ENCODE measurements at places on chromosomes 6 and 20. TPM values are rescaled to one million over a fixed set of nuclear protein-coding genes. Genes with fewer than 3 reads are reported as not detected.

DNA sequence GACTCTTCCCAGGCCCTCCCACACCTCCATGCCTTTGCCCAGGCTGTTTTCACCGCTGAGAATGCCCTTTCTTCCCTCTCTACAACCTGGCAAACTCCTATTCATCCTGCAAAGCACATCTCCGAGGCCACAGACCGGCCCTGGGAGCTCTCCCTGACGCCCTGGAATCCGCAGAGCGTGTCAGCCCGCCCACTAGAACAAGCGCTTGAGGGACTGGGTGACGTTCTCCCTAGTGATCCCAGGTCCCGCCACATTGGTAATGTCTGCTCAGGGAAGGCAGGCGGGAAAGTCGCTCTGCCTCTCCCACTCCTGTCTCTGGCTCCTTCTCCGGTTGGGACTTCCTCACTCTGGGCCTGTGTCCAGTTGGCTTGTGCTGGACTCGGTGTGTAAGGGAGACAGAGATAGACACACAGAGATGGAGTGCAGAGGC lies 61.6 kb downstream of the SRC start:
- peaks cover 16% of the 10 kb centered on the region for H3K4me1 ChIP-seq
- no peak for DNase-seq
- no peak overlapping the region for H3K4me3 ChIP-seq

- H3K4me3 ChIP-seq: no peak overlapping the region
- no peaks in the 10 kb centered on the region for H3K36me3 ChIP-seq
- H3K27ac ChIP-seq: no peak overlapping the region
- no peaks in the 10 kb centered on the region for H3K4me1 ChIP-seq
- H3K27me3 ChIP-seq: no peaks in the 10 kb centered on the region
Observed at GRCh38 chr6:108806665-108807064, 41.6 kb upstream of the ARMC2 start.

- peaks cover 34% of the 10 kb centered on the region for H3K4me1 ChIP-seq
- H3K4me3 ChIP-seq: no peak overlapping the region
- no peaks in the 10 kb centered on the region for H3K27me3 ChIP-seq
- no peak overlapping the region for H3K27ac ChIP-seq
Observed at GRCh38 chr20:24770628-24771541, 178.2 kb upstream of the CST7 start.

DNA sequence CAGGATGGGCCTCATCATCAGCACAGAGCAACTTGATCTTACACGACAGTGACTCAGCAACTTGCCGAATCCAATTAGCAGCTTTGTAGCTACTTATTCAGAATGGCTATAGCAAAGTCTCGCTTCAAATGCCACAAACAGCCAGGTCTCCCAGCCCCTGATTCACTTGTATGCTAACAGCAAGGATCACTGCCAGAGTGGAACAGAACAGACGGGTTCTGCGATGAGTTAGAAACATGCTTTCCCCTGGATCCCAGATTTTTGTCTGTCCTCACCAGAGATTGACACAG lies 254.4 kb downstream of the NRN1 start:
- peaks cover 15% of the 10 kb centered on the region for H3K4me1 ChIP-seq
- H3K36me3 ChIP-seq: no peaks in the 10 kb centered on the region
- DNase-seq: no peak
- no peaks in the 10 kb centered on the region for H3K27me3 ChIP-seq

DNA sequence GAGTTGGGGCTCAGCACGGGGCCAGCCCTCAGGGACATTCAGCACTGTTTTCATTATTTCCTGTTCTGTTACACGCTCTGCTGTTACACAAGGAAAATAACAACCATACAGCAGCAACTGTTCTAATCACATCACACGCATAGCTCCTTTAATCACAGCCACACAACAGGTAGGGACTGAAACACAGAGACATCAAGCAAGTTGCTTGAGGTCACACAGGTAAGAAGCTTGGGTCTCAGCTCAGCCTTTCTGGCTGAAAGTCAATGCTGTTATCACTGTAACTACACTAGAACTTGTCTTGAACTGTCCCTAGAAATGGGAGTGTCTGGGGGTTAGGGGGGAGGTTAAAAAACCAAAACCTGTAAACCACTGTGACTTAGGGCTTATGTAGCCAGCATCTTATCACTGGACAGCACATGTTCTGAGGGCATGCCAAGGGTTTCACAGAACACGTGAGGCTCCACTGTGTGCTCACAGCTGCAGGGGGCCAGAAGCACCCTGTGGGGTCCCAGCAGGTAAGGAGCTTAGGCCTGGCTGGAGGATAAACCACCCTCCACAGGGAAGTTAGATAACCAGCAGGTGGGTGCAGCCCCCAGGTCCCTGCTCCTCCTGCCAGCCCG lies 146.0 kb downstream of the EYA2 start:
- H3K4me1 ChIP-seq: no peaks in the 10 kb centered on the region
- H3K4me3 ChIP-seq: no peak overlapping the region
- no peak for DNase-seq
- H3K27me3 ChIP-seq: no peaks in the 10 kb centered on the region
- H3K36me3 ChIP-seq: no peaks in the 10 kb centered on the region
- H3K27ac ChIP-seq: no peak overlapping the region

GRCh38 chr20:44343162-44343675 lies 6.4 kb downstream of the R3HDML start:
- DNase-seq: no peak
- H3K27ac ChIP-seq: no peak overlapping the region
- no peak overlapping the region for H3K4me3 ChIP-seq
- no peaks in the 10 kb centered on the region for H3K36me3 ChIP-seq
- H3K4me1 ChIP-seq: no peaks in the 10 kb centered on the region
- no peaks in the 10 kb centered on the region for H3K27me3 ChIP-seq

- no peaks in the 10 kb centered on the region for H3K27me3 ChIP-seq
- no peak overlapping the region for H3K27ac ChIP-seq
Observed at GRCh38 chr20:61497029-61497627, 245.1 kb downstream of the CDH4 start.

The UNC93A gene
- total RNA-seq: 2.8 TPM
